Activated B cell treated with CpG ODN at 0.5 μM for 24 hours (primary cell): ENCODE measurements at places on chromosomes 6 and 20.

DNA sequence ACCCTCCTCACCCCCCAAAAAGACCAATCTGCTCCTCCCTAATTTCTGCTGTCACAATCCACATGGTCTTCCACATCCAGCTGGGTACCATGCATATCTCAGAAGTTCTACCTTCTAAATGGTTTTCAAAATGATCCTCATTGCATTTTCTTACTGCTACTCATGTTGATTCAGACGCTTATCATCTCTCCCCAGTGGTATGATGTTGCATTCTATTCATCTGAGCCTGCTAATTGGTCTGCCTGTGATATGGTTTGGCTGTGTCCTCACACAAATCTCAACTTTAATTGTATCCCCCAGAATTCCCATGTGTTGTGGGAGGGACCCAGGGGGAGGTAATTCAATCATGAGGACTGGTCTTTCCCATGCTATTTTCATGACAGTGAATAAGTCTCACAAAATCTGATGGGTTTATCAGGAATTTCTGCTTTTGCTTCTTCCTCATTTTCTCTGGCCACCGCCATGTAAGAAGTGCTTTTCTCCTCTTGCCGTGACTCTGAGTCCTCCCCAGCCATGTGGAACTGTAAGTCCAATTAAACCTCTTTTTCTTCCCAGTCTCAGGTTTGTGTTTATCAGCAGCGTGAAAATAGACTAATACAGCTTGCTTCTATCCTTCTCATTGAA lies 41.4 kb upstream of the CLIC5 start:
- DNase-seq: no peak

DNA sequence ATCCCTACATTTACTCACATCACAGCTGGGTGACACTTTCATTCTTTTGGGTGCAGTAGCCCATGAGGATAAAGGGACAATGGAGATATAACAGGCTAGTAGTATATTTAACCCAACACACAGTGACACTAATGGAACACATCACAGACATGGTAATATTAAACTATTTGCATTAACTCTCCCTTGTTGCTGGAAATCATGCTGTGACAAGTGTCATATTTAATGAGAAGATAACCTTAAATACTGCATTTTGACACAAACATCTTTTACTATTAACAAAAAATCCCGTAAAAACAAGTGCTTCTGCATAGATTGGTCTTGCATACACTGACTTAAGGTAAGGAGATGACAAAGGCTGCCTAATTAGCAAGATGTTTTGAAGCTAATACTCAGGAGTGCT lies 45.5 kb downstream of the CNR1 start:
- DNase-seq: no peak

GRCh38 chr6:51045548-51045947 lies 226.9 kb downstream of the TFAP2B start:
- no peak for DNase-seq

DNA sequence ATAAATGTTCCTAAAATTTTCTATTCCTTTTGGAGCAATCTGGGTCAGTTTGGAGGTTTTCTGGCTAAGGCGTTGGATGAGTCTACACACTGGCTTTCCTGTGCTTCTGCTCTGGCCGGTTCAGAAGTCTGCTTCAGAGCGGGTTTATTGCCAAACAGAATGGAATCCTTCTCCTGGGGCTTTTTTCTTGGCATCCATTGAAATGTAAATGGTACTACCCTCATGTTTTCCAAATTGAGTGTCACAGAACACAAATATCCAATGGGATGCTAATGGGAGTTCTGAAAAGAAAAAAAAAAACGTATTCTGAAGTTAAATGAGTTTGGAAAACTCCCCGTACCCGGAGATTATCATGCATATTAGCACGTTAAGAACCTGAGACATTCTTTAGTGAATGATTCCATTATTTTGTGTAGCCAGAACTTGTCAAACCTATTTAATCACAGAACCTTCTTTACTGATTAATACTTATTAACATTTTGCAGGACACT lies 930.3 kb downstream of the QKI start:
- no peak for DNase-seq

- no peak for DNase-seq
These were observed 76.9 kb downstream of the HFE start for GRCh38 chr6:26164120-26164505.

DNA sequence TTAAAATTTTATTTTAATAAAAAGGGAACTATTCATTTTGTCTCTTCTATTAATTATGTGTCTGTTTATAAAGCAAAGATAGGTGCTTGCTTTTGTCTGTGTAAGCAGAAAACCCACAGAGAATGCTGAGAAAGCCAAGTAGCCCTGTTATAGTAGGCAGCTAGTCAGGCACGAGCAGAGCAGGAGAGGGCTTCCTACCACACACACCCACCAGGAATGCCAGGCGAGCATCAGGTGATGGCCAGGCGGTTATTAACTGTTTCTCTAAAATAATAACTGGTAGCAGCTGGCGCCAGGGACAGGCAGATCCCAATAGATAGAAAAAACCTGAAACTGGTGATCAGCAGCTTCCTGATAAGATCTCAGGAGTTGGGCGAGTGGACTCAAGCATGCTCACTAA lies 15.7 kb downstream of the C6orf15 start:
- DNase-seq: no peak

GRCh38 chr6:157151989-157152388 lies 171.3 kb downstream of the TMEM242 start:
- no peak for DNase-seq
